Activated T-helper 2 cell treated with anti-CD3 and anti-CD28 coated beads, Interferon-gamma antibody, Interleukin-2, Interleukin-4, amounts not matched to agents 10 μg/mL and 5 μg/mL and 100 μg/mL, durations not matched to agents 14 hours and 24 hours and 36 hours (primary cell): ENCODE measurements at places on chromosomes 5 and 9.

- H3K4me1 ChIP-seq: no peaks in the 10 kb centered on the region
- H3K4me3 ChIP-seq: no peak overlapping the region
- peaks cover 36% of the 10 kb centered on the region for H3K27me3 ChIP-seq
- H3K36me3 ChIP-seq: no peaks in the 10 kb centered on the region
- no peak for DNase-seq
Measured at GRCh38 chr5:44389823-44390143, 563 bp upstream of the FGF10 start.

- DNase-seq: no peak
- no peak overlapping the region for H3K27ac ChIP-seq
Measured at GRCh38 chr9:87475463-87475862, 22.2 kb upstream of the DAPK1 start.

DNA sequence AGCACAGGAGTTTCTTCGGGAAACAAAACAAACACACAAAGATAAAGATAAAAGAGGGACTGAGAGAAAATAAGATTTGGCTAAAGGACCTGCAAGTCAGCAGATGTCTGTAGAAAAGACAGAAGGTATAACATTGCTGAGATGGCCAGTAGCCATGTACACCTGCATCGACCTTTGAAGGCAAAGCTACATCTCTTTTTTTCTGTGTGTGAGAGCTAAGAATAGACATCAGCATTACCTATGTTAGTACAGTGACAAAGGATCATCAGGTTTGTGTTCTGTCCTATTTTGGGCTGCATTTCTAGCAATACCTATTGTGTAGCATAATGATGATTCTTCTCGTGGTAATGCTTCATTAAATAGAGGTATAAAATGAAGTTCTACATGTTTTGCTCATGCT lies 64.9 kb downstream of the KDM4C start:
- DNase-seq: no peak
- peaks cover 11% of the 10 kb centered on the region for H3K4me1 ChIP-seq
- H3K36me3 ChIP-seq: peaks cover 49% of the 10 kb centered on the region
- H3K27ac ChIP-seq: no peak overlapping the region
- H3K27me3 ChIP-seq: no peaks in the 10 kb centered on the region

- H3K4me3 ChIP-seq: peak within 1 kb of the TSS; percentile 79
- peak; percentile 28 for DNase-seq
- peaks cover 61% of the 10 kb centered on the region for H3K27me3 ChIP-seq
- H3K27ac ChIP-seq: no peak within 1 kb of the TSS
- H3K36me3 ChIP-seq: peaks cover 2% of the 10 kb centered on the region
Measured at GRCh38 chr9:98807070-98807813, at the start of gene GALNT12. Gene GALNT12, plus strand, starts transcription at chr9:98807670. Its CDS starts 29 bp downstream, at chr9:98807699.

GRCh38 chr9:18710065-18710464 lies 236.1 kb downstream of the ADAMTSL1 start:
- no peaks in the 10 kb centered on the region for H3K27me3 ChIP-seq
- no peak for DNase-seq
- H3K36me3 ChIP-seq: no peaks in the 10 kb centered on the region
- no peak overlapping the region for H3K4me3 ChIP-seq
- H3K4me1 ChIP-seq: no peaks in the 10 kb centered on the region
